CD4-positive, alpha-beta memory T cell (primary cell): ENCODE measurements at places on chromosomes 4 and X. TPM values are rescaled to one million over a fixed set of nuclear protein-coding genes. Genes with fewer than 3 reads are reported as not detected.

GRCh38 chr4:152581536-152582160 is 45.8 kb upstream of the FBXW7 start:
- no peaks in the 10 kb centered on the region for H3K27me3 ChIP-seq
- no peak for DNase-seq
- H3K36me3 ChIP-seq, result no peaks in the 10 kb centered on the region
- H3K4me1 ChIP-seq, result peaks cover 23% of the 10 kb centered on the region
- no peak overlapping the region for H3K27ac ChIP-seq

- no peak for DNase-seq
- H3K27me3 ChIP-seq, result no peaks in the 10 kb centered on the region
- H3K4me1 ChIP-seq, result no peaks in the 10 kb centered on the region
- no peaks in the 10 kb centered on the region for H3K36me3 ChIP-seq
Measured at GRCh38 chr4:77449171-77449570, 156.4 kb upstream of the CXCL13 start.

GRCh38 chr4:109662771-109663170 is 40.5 kb downstream of the CASP6 start:
- no peak overlapping the region for H3K27ac ChIP-seq
- no peak overlapping the region for H3K4me3 ChIP-seq
- no peak for DNase-seq

DNA sequence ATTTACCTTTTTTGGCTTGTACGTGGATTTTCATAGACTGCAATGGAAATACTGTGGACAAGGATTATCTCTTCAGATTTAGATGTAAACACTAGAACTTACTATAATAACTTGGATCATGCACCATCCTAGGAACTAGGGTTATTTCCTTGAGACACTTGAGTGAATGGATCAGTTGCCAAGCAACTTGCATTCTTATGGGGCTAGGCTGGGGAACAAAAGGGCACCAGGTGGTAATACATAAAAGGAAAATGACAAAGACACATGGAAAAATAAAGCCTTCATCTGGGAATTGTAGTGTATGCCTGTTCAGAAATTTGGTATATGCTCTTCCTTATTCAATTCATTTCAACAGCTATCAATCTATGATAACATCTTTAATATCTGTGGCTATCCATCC is 247.1 kb downstream of the SPRY1 start:
- no peaks in the 10 kb centered on the region for H3K36me3 ChIP-seq
- H3K4me3 ChIP-seq, result no peak overlapping the region
- no peaks in the 10 kb centered on the region for H3K27me3 ChIP-seq
- no peak overlapping the region for H3K27ac ChIP-seq
- H3K4me1 ChIP-seq, result no peaks in the 10 kb centered on the region

The ZDHHC15 gene
- 0.53 TPM for total RNA-seq

The FGF16 gene
- not detected for total RNA-seq

DNA sequence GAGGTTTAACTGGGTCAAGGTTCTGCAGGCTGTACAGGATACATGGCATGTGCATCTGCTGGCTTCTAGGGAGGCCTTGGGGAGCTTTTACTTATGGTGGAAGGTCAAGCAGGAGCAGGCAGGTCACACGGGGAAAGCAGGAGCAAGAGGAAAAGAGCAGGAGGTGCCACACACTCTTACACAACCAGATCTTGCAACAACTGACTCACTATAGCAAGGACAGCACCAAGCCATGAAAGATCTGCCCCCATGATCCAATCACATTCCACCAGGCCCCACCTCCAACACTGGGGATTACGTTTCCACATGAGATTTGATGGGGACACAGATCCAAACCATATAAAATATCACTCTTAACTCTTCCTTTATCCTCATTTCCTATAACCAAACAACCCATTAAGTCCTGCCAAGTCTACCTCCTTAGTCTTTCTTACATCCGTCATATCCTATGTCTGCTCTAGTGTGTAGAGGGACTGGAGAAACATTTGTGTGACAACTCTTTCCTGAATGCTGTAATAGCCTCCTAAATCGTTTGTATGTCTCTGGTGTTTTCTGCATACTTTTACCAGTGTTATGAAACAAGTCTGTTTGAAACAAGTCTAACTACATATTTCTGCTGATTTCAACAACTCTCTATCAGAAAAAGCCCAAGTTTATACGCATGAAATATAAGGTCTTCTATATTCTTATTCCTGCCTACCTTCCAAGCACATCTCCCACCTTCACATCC is 8.3 kb upstream of the RAP2C start:
- no peak overlapping the region for H3K4me3 ChIP-seq
- H3K27me3 ChIP-seq, result no peaks in the 10 kb centered on the region
- H3K4me1 ChIP-seq, result no peaks in the 10 kb centered on the region
- no peak for DNase-seq
- no peaks in the 10 kb centered on the region for H3K36me3 ChIP-seq
